ENCODE measurements at places on chromosomes 6 and 20. TPM values are rescaled to one million over a fixed set of nuclear protein-coding genes. Genes with fewer than 3 reads are reported as not detected.

LGSN gene
- not detected for total RNA-seq

SNRNP48 gene
- total RNA-seq = 19.2 TPM

ADGB gene
- not detected for total RNA-seq

APOBEC2 gene
- total RNA-seq = not detected

SLC44A4 gene
- total RNA-seq = 0.22 TPM

DEFB132 gene
- total RNA-seq = not detected

TPBG gene
- total RNA-seq = 34.9 TPM

RAET1E gene
- 0.39 TPM for total RNA-seq

SLC17A9 gene
- total RNA-seq = 6.9 TPM

POM121L2 gene
- total RNA-seq = not detected

TRIM40 gene
- not detected for total RNA-seq

TMEM200A gene
- 54.5 TPM for total RNA-seq

EPPIN gene
- total RNA-seq = not detected

LYRM2 gene
- total RNA-seq = 34.2 TPM

KCTD20 gene
- 257 TPM for total RNA-seq

NANP gene
- total RNA-seq = 11.8 TPM

CCN5 gene
- total RNA-seq = 21.1 TPM

SLC22A2 gene
- not detected for total RNA-seq

Data from articular chondrocyte of knee joint (primary cell).